ENCODE measurements at places on chromosomes 12 and 14.

DNA sequence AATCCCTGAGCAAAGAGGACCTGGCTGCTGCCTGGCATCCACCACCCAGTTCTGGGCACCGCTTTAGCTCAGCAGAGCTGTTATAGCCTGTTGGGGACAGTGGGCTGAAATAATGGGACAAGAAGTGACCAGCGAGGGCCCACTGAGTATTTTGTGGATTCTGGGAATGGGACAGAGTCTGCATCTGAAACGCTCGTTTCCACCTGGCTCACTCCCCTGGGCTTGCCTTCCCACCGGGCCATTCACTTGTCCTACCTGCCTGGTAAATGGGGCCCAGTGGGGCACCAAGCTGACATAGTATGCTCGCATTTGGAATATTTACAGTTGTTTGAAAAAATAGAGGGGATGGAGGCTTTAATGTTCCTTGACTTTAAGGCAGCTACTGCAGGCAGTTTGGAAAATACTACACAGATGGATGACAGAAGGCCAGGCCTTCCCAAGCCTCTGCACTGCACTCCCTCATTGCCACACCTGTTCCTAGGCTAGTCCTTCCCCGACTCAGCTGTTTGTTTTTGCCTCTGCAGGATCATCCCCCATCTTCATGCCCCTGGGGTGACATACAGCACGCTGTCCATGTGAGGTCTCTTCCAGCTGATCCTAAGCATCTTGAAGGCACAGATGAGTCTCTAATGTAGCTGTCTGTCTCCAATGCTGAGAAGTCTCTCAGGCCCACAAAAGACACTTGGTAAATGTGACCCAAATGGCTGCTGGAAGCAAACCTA lies 61.3 kb upstream of the DICER1 start:
- no peak for DNase-seq

DNA sequence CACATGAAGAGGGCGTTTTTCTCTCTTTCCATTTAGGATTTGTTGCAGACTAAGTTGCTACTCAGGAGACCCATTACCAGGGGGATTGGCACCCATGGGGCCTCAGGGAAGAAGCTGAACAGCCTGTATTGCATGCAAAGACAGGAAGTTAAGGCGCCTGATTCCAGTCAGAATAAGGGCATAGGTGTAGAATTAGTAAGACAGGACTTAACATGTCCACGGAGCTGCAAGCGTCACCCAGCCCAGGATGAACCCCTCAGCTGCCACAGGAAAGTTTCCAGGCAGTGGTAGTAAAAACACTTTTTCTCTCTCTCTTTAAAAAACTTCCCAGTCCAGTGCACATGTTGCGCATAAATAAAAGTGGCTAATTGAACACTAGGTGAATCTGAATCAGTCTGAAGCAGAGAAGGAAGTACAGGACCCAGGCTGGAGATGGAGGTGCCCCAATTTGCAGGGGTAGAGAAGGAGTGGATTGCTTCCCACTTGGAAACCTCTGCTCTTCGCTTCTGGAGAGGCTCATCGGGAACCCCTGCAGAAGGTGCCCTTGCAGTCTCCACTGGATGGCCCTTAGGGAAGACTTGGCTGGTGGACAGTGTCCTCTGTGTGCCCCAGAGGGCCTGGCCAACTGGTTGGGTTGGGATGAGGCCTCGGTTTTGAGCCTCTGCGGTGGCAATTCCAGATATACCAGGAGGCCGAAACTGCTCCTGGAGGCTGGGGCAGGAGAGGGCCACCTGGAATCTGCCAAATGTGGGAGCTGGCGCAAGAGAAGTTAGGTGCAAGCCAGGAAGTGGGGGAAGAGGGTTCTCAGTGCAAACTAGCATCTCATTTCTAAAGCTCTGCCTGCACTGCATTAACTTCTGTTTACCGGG lies 10.7 kb upstream of the TBX3 start:
- peak; percentile 75 for DNase-seq

DNA sequence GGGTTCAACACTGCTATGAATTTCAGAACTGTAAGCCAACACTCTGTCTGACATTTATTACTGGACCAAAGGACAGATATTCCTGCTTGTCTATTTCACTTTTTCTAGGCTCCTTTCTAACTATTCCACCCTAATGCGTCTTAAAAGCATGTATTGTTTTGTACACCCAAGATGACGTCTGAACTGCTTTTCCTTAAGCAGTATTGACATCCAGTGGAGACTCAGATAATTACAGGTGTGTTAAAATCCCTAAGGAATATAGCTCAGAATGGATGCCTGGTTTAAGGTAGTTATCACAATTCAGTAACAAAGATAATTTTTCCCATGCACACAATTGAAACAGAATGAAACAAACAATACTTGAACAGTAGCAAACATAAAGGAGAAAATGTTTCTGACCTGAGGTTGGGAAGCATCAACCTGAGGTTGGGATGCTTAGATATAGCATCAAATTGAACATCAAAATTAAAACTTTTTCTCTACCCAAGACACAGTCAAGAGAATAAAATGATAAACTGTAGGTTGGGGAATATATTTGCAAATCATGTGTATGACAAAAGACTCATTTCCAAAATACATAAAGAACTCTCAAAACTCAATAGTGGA lies 93.7 kb upstream of the PTPRR start:
- no peak for DNase-seq

DNA sequence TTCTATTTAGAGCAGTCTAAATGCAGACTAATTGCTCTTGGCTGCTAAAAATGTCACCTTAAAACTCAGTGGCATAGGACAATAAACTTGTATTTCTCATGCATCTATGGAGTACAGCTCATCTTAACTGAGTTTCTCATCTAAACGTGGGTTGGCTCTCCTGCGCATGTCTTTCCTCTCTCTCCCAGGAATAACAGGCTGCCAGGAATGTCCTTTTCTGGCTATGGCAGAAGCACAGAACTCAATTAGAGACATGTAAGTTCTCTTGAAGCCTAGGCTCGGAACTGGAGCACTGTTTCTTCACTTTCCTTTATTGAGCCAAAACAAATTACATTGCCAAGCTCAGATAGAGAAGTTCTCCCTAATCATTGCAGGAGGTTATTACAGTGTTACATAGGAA lies 722.3 kb upstream of the FLRT2 start:
- DNase-seq, result no peak

DNA sequence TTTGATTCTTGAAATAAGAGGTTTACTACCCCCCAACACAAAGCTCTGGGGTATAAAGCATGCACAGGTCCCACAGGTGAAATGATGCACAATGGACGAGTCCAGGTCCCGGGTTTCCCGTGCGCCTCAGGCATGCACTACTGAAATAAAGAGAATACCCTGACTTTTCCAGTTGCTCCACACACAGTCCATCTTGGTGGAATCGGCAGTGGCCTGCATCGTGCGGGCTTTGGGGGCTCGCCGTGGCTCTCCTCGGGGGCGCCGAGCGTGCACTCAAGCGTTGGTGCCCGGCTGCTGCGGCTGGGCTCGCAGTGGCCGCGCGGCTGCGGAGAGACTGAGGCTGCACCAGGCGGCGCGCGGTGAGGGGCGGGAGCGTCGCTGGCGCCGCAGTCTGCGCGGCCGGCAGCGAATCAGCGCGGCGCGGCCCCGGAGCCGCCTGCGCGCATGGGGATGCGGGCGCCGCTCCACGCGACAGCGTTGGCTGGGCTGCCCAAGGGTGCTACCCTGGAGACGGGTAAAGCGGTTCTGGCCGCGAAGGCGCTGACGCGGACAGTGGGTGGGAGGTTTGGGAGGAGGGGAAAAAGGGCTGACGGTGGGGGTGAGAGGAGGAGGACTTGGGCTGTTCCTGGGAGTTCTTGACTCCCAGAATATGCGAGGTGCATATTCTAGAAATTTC lies 53.8 kb upstream of the CCDC175 start:
- DNase-seq, result no peak

All from ureter (tissue), 1 donor.